HT-29 (cell line): ENCODE measurements at places on chromosomes 7 and 10. TPM values are rescaled to one million over a fixed set of nuclear protein-coding genes. Genes with fewer than 3 reads are reported as not detected.
A peak's percentile ranks its signal among the peaks of the same experiment; 100 is the strongest.

DNA sequence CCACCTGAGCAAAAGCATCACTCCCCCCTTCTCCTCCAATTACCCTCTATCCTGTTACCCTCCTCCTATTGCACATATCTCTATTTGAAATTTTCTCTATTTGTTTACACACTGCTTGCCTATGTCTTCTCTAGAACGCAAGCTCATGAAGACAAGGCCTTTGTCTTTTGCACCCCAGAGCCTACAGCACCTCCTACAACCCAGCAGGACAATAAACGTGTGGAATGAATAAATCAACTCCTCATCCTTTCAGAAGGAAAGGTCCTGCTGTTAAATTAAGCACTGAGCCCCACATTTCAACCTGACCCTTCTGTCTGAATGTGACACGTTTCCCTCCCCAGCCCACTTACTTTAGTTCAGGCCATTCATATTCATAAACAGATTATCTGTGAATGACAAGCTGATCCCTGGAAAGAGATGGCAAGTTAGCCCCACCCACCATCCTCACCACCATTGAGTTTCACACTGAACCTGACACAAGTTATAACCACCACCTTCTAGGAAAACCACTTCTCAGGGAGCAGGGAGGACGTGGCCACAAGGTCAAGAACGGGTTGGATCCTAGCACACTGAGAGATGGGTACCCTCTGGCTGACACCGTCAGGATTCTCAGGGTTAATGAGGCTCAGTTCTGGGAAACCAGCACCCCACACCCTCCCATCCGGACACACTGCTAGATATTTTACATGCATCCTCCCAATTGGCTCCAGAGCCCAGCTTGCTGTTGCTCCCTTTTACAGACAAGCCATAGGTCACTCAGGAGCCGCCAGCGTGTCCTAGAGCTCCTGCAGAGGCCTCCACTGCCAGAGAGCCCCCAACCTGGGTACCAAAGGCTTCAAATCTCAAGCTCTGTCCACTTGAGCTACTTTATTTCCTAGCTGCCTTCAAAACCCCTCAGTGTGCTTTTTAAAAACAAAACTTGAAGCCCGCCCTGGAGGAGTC is 934 bp downstream of the PRTFDC1 start:
- DNase-seq = peak; percentile 48

DNA sequence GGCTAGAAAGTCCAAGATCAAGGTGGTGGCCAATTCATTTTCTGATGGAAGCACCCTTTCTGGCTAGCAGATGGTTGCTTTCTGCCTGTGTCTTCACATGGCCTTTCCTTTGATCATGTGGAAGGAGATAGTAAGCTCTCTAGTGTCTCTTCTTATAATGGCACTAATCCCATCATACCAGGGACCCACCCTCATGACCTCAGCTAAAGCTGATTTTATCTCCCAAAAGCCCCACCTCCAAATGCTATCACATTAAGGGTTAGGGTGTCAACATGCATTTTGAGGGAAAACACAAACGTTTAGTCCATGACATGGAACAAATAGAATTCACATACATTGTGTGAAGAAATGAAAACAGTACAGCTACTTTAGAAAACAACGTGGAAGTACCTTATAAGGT is 100.0 kb downstream of the VPS50 start:
- no peak for DNase-seq

DNA sequence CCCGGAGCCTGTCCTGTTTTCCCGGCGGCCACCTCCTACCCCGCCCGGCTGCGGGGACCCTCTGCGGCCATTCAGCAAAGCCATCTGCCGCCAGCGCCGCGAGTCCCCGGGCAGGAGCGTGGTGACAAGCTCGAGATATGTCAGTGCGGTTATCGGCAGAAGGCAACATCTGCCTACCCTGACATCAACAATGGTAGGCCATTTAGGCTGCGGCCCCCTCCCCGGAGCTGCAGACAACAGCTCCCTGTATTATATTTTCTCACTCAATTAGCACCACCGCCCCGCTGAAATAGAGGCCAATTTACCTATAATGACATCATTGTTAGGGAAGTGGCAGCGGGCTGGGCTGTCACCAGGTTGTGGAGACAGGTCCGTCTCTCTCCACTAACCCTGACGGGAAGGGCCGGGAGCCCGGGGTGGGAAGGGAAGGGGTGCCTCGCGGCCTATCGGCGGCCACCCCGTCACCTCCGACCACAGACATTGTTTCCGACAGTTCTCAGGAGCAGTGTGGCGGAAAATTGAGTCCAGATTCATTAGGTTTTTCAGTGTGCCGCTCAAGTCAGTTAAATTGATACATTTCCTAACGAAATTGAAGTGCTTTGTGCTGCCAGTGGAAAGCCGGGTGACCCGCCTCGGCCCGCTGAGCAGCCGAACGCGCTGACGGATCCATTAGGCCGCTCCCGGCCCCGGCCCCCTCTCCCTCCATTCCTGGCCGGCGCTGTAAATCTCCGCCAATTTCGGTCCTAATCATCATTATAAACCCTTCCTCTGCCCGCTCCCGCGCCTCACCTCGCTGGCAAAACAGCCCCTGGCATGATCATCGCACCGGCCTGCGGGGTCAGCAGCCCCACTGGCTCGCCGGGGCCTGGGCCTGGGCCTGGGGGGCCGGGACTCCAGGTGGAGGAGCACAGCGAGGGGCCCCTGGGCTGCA is 43.0 kb downstream of the UNCX start:
- DNase-seq = no peak

- no peak for DNase-seq
Observed at GRCh38 chr7:82051601-82052000, 281.8 kb upstream of the HGF start.

- no peak for DNase-seq
Observed at GRCh38 chr10:22765660-22766547, 51.5 kb upstream of the PIP4K2A start.

- peak; percentile 9 for DNase-seq
Observed at GRCh38 chr7:16647435-16647960, 1.5 kb downstream of the BZW2 start.

DNA sequence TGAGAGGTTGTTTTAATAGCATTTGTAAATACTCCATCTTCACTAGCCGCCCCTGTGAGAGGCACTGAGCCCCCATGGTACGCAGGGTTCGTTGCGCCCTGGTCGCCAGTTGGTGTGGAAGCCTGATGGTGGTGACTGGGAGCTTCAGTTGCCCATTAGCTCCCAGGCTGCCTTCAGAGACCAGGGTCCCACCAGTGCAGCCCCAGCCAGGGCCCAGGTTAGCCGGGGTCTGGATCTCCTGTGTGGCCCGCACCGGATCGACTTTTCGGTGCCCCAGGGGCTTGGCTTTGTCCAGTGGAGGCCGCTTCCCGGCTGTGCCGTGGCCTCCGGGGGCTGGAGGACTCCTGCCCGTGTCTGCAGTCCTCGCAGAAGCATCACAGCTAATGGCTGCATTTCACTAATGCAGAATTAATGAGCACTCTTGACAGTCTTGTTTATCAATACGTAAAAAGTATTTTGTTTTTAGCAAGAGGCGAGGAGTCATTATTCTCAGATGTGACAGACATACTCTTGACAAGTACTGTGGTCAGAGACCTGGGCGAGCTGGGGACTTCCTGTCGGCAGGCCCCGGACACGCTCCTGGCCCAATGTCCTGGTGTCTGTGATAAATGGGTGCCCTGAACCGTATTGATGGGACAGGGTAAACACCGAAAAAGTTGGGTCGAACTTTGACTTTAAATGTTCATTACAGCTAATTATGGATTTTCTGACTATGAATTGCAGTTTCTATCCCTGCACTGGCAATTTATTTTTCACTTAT is 99.8 kb downstream of the NKX6-2 start:
- DNase-seq = no peak

- DNase-seq = no peak
Observed at GRCh38 chr10:94293354-94293753, 69.4 kb downstream of the NOC3L start.

GRCh38 chr10:132270721-132271457 is 36.9 kb downstream of the STK32C start:
- no peak for DNase-seq

DNA sequence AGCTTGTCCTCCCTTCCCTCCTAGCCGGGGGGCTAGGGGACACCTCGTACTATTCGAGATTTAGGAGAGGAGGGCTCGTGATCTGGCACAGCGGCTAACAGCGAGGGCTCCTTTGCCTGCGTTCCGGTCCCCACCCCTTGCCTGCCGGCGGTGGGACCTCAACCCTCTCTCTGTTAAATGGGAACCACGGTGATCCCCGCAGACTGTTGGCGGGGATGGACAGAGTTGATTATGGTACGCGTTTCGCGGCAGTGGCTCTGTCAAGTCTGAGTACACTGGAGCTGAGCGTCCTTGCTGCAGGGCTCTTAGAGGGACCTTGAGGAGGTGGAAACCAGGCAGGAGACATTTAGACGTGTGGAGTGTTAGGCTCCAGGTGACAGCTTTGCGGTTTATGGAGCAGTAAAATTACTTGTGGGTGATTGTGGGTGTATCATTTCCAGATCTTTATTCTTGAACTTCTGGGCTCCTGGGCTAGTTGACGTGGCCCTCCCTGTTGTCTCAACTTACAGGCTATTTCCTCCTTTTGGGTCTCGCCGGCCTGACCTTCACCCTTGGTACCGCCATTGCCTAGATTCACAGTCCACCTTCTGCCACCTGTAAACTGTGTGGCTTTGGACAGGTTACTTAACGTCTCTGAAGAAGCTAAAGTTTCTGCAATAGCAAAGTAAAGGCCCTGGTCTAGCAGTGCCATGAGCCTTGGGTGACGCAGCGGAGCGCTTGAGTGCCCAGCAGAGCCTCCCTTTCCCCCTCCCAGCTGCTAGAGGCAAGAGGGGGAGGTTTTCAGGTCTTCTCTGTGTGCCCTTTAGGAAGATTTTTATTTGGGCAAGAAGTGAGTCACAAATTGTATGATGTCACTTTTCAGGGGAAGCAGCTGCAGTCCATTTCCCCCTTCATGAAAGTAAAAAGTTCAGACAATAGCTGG is 739 bp downstream of the CASP7 start:
- DNase-seq = peak; percentile 68

DNA sequence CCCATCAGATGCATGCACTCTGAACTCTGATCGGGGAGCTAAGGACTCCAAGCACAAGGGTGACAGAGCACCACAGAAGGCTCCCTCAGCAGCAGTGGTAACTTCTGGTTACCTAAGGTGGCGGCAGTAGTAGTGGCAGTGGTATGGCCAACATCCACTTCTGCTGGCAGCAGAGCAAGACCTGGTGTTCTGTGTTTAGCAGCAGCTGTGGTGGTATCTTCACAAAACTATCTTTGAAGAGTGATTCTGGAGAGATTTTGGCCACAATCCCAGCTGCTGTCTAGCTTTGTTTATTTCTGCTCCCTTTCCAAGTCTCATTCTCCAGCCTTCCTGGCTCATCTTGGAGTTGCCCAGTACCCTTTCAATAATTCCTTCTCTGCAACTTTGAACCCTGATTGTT is 102.4 kb upstream of the LRGUK start:
- no peak for DNase-seq

- no peak for DNase-seq
Observed at GRCh38 chr10:52129410-52130178, 184.5 kb upstream of the DKK1 start.

GRCh38 chr7:121954803-121955202 is 81.8 kb downstream of the PTPRZ1 start:
- no peak for DNase-seq

DNA sequence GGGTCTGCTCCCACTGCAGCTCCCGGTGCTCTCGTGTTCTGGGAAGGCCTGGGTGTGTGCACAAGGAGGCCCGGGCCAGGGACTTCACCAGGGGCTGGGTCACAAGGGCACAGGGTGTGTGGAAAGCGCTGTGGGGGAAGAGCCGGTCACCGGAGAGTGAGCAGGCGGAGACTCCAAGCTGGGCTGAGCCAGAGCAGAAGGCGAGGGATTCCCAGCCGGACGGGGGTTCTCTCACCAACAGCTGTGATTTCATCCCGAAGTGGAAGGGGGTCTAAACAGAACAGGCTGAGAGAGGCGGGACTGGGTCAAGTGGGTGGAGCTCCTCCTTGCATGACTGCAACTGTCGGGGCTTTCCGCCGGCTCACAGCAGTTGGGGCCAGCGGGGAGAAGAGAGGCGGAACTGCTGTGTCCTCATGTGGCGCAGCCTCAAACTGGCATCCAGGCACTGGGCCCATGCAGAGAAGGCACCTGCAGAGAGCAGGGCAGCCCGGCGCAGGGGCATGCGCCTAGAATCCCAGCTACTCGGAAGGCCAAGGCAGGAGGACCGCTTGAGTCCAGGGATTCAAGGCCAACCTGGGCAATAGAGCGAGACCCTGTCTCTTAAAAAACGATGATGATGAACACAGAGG is 7.6 kb upstream of the ORAI2 start:
- DNase-seq = no peak

GRCh38 chr7:115410434-115410820 is 488.5 kb downstream of the MDFIC start:
- no peak for DNase-seq

DNA sequence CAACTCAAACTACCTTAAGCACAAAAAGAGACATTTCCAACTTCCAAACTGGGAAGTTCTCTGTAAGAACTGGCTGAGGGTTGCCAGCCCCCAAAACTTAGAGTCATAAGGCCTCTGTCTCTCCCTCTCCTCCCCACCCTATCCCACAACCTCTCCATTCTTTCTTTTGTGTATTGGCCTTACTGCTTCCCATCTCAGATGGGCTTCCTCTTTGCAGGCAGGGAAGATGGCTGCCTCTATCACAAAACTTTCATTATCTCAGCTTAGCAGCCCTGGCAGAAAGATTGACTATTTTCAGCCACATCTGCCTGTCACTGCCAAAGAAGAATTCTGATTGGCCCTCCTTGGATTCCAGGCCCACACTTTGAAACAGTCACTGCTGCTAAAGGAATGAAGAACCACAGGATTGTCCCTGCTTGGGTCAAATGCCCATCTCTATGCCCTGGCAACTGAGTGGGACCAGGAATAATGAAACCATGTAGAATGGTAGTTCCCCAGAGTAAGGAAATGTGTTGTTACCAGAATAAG is 58.0 kb upstream of the PRKAR2B start:
- DNase-seq = no peak

Gene GDF2
- not detected in 2 replicates for total RNA-seq

Gene PHYH
- total RNA-seq = 4.6 and 6.0 TPM in 2 replicates

Gene SHH
- total RNA-seq = 21.7 and 22.6 TPM in 2 replicates

Gene LAMTOR4
- total RNA-seq = 310 and 344 TPM in 2 replicates

Gene MMD2
- not detected in 2 replicates for total RNA-seq

Gene MKX
- not detected in 2 replicates for total RNA-seq

Gene KCNH2
- total RNA-seq = 2.2 and 2.8 TPM in 2 replicates

Gene PKD2L1
- 0.21 TPM in 1 of 2 replicates, not detected in the other for total RNA-seq

Gene GIMAP5
- not detected in 2 replicates for total RNA-seq
